ENCODE measurements at places on chromosomes 6 and 20. TPM values are rescaled to one million over a fixed set of nuclear protein-coding genes. Genes with fewer than 3 reads are reported as not detected.

DNA sequence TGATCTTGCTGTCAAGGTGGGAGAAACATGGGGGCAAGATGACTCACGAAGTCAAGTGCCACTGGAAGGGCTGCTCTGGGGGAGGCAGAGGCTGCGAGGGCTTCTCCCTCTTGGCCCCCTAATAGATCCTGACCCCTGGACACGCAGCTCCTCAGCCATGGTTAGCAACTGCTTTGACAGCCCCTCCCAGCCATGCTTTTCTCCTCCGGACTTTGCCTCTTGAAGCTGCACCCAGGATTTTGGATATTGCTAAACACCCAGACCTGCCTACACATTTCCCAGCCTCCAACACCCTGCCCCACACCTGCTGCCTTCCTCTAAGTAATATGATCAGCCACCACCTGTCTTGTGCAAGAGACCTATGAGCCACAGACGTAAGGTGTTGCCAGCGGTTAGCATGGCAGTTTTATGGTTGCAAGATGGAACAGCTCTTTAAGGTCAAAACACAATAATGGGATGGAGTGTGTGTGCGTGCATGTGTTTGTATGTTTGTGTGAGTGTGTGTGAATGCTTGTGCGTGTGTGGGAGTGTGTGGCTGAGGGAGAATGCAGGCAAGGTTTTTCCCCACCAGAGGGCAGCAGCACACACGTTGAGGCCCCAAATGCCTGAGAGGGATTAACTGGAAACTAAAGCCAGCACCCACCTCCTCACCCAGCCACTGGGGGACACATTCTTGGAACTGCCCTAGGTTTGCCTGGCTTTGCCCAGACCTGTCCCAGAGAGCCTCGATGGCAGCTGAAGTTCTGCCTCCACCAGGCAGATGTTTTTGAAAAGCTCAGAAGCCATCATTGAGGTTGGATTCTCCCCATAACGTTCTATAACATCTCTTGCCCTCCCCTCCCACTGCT is 2.5 kb downstream of the IP6K3 start:
- no peaks in the 10 kb centered on the region for H3K36me3 ChIP-seq
- no peak overlapping the region for H3K4me3 ChIP-seq
- peak overlapping the region; percentile 73 for H3K27ac ChIP-seq
- H3K27me3 ChIP-seq: no peaks in the 10 kb centered on the region
- peaks cover 38% of the 10 kb centered on the region for H3K4me1 ChIP-seq

GPR63 gene
- total RNA-seq: 2.5 TPM

COL12A1 gene
- total RNA-seq: 130 TPM

DNA sequence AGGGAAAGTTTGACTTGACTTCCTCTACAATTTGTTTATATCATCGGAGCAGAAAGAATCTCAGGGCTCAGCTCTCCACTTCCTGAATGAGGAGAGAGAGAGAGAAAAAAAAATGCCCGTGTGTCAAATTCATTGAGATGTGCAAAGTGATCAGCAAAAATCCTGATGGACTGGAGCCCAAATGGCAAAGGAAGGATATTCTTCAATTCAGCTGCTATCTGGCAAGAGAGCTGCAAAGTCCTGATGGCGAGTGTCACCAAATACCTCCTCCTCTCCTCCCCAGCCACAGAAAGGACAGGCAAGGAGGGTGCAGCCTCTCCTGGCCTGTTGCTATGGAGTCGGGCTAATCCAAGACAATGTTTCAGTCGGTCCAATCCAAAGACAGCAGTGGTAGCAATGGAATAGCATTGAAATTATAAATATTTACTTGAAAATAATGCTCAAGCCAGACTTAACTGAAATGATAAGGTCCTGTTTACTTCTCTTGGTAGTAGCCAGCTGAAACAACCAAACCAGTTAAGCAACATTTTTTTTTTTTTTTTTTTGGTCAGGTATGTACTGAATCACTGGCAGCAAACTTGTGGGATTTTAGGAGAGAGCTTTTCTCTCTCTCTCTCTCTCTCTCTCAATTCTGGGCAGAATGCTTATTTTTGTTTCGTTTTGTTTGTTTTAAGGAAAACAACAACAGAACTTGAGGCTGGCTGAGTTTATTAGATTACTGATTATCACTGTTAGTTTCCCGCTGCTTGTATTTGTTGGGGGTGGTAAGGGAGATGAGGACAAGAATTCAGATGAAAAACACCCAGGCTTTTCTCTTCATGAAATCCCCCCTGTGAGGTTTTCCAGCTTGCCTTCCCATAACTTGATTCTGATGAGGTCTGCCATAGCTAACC is 204.2 kb downstream of the BCAS1 start:
- no peak overlapping the region for H3K4me3 ChIP-seq
- DNase-seq: no peak
- H3K27ac ChIP-seq: peak overlapping the region; percentile 85
- no peaks in the 10 kb centered on the region for H3K36me3 ChIP-seq
- peaks cover 38% of the 10 kb centered on the region for H3K4me1 ChIP-seq
- H3K27me3 ChIP-seq: no peaks in the 10 kb centered on the region

DNA sequence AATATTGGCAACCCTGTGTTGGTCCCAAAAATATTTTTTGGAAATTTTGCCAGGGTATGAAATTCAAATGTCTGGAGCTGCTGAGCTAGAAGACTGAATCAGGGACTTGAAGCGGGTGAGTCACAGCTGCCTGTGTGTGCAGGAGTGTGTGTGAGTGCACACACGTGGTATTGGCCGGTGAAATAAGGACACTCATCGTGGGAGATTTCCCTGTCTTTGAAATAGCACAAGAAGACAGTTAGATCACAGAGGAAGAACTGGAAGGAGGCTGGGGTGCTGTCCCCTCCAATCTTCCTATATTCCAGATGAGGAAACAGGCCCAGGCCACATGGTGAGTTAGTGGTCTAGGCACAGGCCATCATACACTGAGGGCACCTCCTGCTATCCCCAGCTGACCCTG is 123.8 kb upstream of the MLN start:
- H3K4me3 ChIP-seq: no peak overlapping the region
- no peaks in the 10 kb centered on the region for H3K36me3 ChIP-seq
- DNase-seq: no peak
- H3K27me3 ChIP-seq: no peaks in the 10 kb centered on the region

DNA sequence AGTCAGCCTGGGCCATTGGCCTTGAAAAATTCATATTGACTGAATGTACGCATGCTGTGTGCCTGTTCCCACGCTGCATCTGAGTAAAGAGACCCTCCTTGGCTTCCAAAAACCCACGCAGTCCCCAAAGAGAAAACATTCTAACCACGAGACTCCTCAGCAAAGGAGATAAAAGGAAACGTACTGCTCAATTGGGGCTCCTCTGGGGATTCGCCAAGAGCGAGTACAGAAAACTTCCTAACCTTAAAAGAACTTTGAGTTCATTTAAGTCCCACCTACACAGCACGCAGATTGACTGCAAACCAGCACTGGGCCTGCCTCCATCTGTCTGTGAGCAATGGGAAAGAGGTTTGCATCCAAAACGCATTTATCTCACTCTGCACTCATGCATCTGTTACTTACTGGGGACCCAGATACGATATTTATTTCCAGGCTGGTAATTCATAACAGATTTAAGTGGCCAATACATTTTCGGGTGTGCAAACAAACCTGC is 505.9 kb upstream of the CHD6 start:
- no peaks in the 10 kb centered on the region for H3K4me1 ChIP-seq
- no peaks in the 10 kb centered on the region for H3K27me3 ChIP-seq
- no peaks in the 10 kb centered on the region for H3K36me3 ChIP-seq
- H3K27ac ChIP-seq: no peak overlapping the region
- no peak overlapping the region for H3K4me3 ChIP-seq

ERVFRD-1 gene
- 0.25 TPM for total RNA-seq

MLN gene
- not detected for total RNA-seq

- no peak for DNase-seq
- H3K4me3 ChIP-seq: no peak overlapping the region
- H3K4me1 ChIP-seq: no peaks in the 10 kb centered on the region
- no peak overlapping the region for H3K27ac ChIP-seq
- H3K27me3 ChIP-seq: no peaks in the 10 kb centered on the region
These were observed 2.4 kb upstream of the GLYATL3 start for GRCh38 chr6:49497304-49497703.

VGLL2 gene
- not detected for total RNA-seq

DNA sequence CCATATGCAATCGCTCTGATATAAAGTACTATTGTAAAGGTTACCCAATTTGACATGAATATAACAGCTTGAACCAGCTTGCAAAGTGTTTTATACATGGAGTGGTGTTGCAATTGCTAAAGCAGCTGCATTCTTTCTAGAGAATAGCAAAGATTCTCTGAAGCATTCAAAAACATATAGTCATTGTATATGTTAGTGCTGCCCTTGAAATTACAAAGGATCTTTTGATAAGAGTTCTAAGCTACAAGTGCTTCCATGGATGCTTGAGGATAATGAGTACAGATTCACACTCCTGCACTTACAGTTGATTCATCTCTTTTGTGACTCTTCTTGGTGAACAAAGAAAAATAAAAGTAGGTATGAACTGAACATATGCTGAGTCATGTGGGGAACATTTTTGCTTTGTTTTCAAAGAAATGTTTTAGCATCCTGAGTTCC is 175.7 kb downstream of the ALDH8A1 start:
- H3K4me1 ChIP-seq: peaks cover 6% of the 10 kb centered on the region
- H3K4me3 ChIP-seq: no peak overlapping the region
- H3K36me3 ChIP-seq: no peaks in the 10 kb centered on the region
- no peaks in the 10 kb centered on the region for H3K27me3 ChIP-seq
- DNase-seq: no peak

CNR1 gene
- total RNA-seq: 6.1 TPM

SDCBP2 gene
- 43.5 TPM for total RNA-seq

ANKRD66 gene
- not detected for total RNA-seq

DNA sequence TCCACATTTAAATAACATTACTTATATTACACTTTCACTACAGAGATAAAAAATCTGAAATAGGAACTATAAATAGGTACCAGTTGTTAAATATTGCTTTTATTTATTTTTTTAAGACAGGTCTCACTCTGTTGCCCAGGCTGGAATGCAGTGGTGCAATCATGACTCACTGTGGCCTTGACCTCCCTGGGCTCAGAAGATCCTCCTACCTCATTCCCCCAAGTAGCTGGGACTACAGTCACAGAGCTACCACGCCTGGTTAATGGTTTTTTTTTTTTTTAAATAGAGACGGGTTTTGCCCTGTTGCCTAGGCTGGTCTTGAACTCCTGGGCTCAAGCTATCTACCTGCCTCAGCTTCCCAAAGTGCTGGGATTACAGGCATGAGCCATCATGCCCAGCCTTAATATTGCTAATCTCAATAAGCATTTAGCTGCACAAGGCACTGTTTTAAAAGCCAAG is 17.3 kb downstream of the EEF1E1 start:
- no peaks in the 10 kb centered on the region for H3K27me3 ChIP-seq
- H3K27ac ChIP-seq: no peak overlapping the region
- DNase-seq: no peak
- H3K4me3 ChIP-seq: no peak overlapping the region

DNA sequence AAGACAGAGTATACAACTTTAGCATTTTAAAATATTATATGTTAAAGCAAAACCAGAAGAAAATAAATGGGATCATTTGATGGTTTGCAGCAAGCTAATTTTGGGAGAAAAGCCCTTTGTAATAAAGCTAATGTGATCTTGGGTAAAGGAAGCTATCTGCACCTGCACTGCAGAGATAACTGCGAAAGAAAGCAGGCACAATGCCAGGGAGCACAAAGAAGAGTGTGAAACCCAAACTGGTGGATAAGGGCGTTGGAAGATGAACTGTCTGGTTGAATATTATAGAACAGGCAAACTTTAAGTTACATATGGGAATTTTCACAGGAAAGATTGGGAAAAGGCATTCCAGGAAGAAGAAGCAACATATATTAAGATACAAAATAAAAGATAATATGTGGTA is 179.2 kb upstream of the KHDRBS2 start:
- no peaks in the 10 kb centered on the region for H3K4me1 ChIP-seq
- DNase-seq: no peak
- no peak overlapping the region for H3K4me3 ChIP-seq
- H3K36me3 ChIP-seq: no peaks in the 10 kb centered on the region
- H3K27ac ChIP-seq: no peak overlapping the region

GRCh38 chr20:45293041-45294002 is 13.3 kb upstream of the RBPJL start:
- no peak for DNase-seq
- no peaks in the 10 kb centered on the region for H3K36me3 ChIP-seq
- H3K27me3 ChIP-seq: peaks cover 5% of the 10 kb centered on the region
- H3K4me3 ChIP-seq: peak overlapping the region; percentile 50
- peak overlapping the region; percentile 23 for H3K27ac ChIP-seq

SIRPB1 gene
- 2.5 TPM for total RNA-seq

GRCh38 chr6:165987483-165988301 is 180.0 kb downstream of the TBXT start:
- no peaks in the 10 kb centered on the region for H3K36me3 ChIP-seq
- H3K4me3 ChIP-seq: peak overlapping the region; percentile 44
- no peak overlapping the region for H3K27ac ChIP-seq

DNA sequence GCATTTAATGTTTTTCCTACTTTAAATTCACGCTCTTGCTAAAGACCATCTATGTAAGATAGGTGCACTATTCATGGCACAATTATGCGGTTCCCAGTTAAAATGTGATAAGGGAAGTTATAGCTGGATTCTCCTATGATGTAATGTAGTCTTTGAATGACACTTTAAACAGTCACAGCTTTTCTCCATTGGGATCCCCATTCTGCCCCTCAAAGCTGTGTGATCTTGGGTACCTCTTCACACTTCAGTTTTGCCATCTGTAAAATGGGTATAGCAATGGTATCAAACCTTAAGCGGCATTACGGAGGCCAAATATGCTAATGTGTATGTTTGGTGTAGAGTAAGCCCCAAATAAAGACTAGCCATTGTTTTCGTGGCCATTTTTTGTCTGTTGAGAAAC is 64.7 kb upstream of the ZNF217 start:
- no peaks in the 10 kb centered on the region for H3K36me3 ChIP-seq
- peak overlapping the region; percentile 62 for H3K27ac ChIP-seq
- peaks cover 58% of the 10 kb centered on the region for H3K4me1 ChIP-seq
- no peak for DNase-seq

GRCh38 chr6:65999288-65999791 is 292.3 kb upstream of the EYS start:
- no peak overlapping the region for H3K27ac ChIP-seq
- DNase-seq: no peak
- no peak overlapping the region for H3K4me3 ChIP-seq
- no peaks in the 10 kb centered on the region for H3K27me3 ChIP-seq
- H3K36me3 ChIP-seq: no peaks in the 10 kb centered on the region

- H3K4me1 ChIP-seq: peaks cover 6% of the 10 kb centered on the region
- H3K36me3 ChIP-seq: no peaks in the 10 kb centered on the region
- no peak overlapping the region for H3K4me3 ChIP-seq
- DNase-seq: no peak
These were observed 148.9 kb upstream of the PHACTR1 start for GRCh38 chr6:12567682-12568081.

- H3K36me3 ChIP-seq: no peaks in the 10 kb centered on the region
- H3K27ac ChIP-seq: no peak overlapping the region
- no peak for DNase-seq
- no peaks in the 10 kb centered on the region for H3K27me3 ChIP-seq
- no peaks in the 10 kb centered on the region for H3K4me1 ChIP-seq
These were observed 27.4 kb upstream of the KHDC1 start for GRCh38 chr6:73290435-73290834.

GRCh38 chr6:77626426-77626825 is 26.4 kb upstream of the MEI4 start:
- no peaks in the 10 kb centered on the region for H3K4me1 ChIP-seq
- no peaks in the 10 kb centered on the region for H3K27me3 ChIP-seq
- no peaks in the 10 kb centered on the region for H3K36me3 ChIP-seq
- no peak for DNase-seq
- H3K4me3 ChIP-seq: no peak overlapping the region
- H3K27ac ChIP-seq: no peak overlapping the region

PSORS1C2 gene
- not detected for total RNA-seq

GRCh38 chr6:27505209-27506027 is 32.5 kb upstream of the ZNF184 start:
- H3K4me3 ChIP-seq: no peak overlapping the region
- DNase-seq: no peak
- H3K36me3 ChIP-seq: no peaks in the 10 kb centered on the region
- H3K27me3 ChIP-seq: no peaks in the 10 kb centered on the region
- peaks cover 8% of the 10 kb centered on the region for H3K4me1 ChIP-seq

MAP3K5 gene
- total RNA-seq: 31.2 TPM
